CD4-positive, alpha-beta T cell treated with Interferon alpha-2 for 1 hour (primary cell): ENCODE measurements at places on chromosomes 12 and 14.

DNA sequence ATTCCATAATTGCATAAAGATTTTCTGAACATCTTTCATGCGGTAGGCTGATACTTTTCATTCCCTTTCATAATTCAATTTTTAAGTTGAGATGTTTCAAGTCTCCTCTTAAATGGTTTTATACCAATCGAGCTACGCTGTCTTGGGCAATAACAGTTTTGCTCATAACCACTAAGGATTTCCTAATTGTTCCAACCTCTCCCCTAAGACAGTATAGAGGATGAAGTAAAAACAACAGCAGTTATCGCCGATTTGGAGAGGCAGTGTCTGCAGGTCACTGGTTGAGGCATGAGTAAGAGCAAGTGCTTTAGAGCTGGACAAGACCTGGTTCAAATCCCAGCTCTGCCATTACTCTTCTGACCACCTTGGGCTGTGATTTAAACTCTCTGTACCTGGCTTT lies 6.9 kb upstream of the MED13L start:
- DNase-seq: no peak

GRCh38 chr14:35342489-35343010 lies 50.4 kb downstream of the PSMA6 start:
- DNase-seq: no peak

- DNase-seq: no peak
Observed at GRCh38 chr14:32472076-32472475, 143.0 kb downstream of the AKAP6 start.

DNA sequence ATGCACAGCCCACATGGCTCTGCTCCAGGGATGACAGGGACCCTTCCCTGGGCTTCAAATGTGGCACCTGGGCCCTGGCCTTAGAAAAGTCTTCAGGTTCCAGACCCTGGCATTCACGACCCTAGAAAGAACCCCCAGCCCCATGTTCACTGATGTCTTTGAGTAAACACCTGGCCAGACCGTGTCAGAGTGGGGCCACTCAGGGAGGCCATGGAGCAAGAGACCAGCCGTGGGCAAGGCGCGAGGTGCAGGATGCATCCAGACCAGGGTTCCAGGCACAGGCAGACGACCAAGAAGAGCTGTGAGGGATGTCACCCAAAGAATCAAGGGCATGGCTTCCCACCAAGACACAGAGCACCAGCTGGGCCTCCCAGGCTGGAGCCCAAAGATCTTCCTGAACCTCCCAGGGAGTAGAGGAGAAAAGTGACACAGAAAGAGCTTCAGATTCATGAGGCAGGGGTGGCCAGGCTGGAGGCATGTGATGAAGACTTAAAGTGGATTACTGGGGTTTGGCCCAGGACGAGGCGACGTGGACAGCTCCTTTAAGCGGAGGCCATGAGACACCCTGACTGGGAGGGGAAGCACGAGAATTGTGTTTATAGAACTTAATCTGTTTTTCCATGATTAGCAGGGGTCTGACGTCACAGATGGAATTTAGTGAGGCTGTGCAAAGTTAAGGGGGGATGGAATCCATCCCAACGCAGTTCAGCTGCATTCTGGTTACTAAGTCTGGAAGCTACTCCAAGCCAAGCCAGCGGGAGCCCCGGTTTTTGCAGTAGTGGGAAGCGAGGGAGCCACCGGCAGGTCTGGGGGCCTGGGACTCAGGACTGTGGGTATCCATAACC lies 61.6 kb downstream of the ARL6IP4 start:
- DNase-seq: no peak

DNA sequence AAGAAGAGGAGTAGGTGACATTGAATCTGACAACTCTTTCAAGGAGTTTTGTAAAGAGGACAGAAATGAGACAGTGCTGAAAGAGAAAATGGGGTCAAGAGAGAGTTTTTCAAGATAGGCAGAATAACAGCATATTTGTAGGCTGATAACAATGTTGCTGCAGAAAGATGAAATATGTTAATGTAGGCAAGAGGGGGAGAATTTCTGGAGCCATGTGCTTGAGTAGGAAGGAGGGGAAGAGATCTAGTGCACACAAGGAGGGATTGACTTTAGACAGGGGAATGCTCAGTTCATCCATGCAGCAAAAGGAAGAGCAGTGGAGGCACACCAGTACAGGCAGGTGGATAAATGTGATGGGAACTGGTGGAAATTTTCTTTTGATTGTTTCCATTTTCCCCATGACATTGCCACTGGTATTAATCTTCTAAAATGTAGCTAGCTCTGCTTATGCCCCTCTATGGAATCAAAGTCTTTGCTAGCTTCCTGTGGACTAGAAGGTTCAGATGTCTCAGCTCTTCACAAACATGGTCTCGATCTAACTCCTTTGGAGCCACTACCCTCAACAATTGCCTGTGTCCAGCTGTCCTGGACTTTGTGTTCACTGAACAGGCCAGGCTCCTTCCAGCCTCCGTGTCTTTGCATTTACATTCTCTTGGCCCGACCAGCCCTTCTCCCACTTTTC lies 9.1 kb downstream of the PROX2 start:
- no peak for DNase-seq

- no peak for DNase-seq
Observed at GRCh38 chr14:81323093-81323492, 77.0 kb downstream of the STON2 start.

GRCh38 chr14:61516118-61516743 lies 179.1 kb upstream of the HIF1A start:
- DNase-seq: no peak

GRCh38 chr14:33347796-33348195 lies 409.1 kb downstream of the NPAS3 start:
- no peak for DNase-seq
